ENCODE measurements at places on chromosomes 4 and X.
A peak's percentile ranks its signal among the peaks of the same experiment; 100 is the strongest.

DNA sequence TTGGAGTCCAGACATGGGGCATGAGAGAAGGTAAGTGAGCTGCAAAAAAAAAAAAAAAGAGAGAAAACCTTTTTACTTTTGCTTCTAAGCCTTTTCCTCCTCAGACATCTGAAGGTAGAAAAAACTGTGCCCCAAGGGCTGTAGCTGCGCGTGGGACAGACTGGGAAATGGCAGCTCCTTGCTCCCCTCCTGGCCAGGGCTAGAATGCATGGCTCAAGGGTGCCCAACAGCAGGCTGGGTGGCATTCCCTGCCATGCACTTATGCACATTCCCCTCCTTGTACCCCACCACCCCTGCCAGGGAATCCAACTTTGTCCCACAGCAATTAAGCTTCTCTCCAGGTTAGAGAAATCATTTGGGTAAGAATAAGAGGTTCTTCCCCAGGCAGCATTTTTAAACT, 421.2 kb downstream of the TRAM1L1 start:
- DNase-seq, result no peak

DNA sequence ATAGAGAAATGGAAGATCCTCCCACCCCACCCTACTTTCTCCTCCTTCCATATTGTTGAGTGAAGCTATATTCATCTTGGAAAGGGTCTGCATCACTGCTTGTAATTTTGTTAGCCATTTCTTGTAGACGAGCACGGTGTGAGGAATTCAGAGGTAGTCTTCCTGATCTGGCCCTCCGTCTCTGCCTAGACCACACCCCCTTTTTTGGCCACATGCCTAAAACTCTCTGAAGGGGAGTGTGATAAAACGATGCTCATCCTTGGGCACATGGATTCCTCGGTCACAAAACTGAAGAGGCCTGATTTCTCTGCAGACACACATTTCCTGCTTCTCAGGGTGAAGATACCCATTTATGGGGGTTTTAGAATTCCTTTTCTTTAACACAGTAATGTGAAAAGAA, 182.8 kb downstream of the LARP7 start:
- DNase-seq, result no peak

DNA sequence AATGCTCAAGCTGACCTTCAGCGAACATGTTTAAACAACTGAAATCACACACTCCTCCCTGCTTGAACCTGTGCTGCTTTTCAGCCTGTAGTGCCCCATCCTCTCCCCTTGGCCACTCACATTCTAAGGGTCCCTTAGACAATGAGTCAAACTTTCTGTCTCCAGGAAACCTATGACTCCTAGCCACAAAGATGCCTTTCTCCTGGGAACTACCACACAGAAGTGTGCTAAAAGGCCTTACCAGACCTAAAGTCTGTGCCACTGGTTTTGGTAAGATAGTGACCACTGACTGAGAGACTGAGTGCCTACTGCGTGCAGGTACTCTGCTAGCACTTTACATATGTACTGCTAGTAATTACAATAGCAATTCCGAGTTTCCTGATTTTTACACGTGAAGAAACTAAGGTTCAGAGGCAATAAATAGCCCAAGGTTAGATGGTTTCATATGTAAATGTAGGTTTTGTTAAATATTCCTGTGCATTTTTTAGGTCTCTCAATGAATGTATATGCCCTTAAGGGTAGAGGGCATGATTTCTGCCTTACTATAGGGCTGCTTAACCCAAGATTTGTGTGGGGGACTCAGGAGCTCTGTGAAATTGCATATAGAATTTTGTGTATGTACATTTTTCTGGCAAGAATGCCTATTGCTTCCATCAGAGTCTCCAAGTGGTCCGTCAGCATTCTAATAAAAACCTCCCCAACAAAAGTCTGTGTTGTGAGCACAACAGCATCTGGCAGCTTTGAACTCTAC, 71.1 kb downstream of the NSG1 start:
- no peak for DNase-seq

- peak; percentile 3 for DNase-seq
Measured at GRCh38 chrX:55450259-55450658, 1.7 kb upstream of the MAGEH1 start.

DNA sequence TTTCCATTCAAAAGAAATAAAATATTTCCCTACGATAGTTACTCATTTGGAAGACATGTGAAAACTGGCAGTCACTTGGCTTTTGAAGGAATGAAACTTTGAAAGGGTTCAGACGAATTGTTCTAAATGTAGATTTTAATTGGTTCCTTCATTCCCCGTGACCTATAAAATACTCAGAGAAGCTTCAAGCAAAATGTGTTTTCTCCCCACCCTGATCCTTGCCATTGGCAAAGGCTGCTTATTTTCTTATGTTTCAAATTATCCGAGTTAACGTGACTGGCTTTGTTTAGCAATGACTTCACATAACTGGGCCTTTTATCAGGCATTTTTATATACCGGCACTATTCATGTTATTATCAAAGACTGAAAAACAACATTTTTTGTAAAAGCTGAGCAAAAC, 204.1 kb upstream of the NEIL3 start:
- DNase-seq, result no peak

GRCh38 chr4:174244441-174244840, 39.0 kb downstream of the FBXO8 start:
- DNase-seq, result no peak

DNA sequence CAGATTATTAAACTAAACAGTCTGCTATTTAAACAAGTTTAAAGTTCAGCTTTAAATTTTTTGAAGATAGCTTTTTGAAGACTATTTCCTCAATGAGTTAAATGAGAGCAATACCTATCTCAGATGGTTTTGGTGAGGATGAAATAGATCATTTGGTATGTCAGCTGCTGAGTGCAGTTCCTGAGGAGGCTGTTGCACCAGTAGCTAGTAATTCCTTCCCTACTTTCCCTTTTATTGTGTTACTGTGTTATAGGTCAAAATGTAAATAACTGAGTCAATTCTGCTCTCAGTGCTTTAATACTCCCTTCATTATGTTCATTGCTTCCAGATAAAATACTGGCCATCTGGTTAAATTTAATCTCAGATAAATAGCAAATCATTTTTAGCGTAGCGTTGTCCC, 48.6 kb downstream of the BMPR1B start:
- DNase-seq, result no peak

- DNase-seq, result no peak
Measured at GRCh38 chr4:130028552-130028951, 932.6 kb downstream of the C4orf33 start.

DNA sequence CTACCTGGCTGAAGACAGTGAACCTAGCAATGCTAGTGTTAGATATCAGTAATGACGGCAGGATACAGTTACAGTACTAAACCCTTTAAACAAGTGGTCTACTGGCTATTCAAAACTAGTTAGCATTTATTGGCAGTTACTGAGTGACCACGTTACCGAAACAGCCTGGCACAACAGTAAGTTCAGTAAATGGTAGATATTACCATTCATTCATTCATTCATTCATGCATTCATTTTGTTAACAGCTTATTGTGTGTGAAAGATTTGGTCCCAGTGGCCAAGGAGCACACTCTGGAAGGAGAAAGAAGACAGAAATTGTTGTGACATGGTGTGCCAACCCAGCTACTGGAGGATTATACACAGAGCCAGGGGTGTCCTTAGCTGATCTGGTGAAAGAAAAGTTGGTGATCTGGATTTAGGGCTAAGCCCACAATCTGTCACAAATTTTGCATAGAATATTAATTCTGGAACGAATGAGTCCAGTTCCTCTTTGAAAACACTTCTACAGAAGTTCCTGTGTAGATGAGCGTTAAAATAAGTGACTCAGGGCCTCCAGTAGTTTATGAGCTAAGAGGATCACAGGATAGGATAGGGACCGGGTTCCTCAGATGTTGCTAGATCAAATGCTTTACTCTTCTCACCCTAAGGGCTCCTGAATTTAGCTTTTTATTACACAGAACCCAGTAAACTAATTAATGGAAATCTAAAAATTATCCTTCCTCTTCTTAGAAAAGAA, 179.1 kb downstream of the CBR4 start:
- DNase-seq, result peak; percentile 11

DNA sequence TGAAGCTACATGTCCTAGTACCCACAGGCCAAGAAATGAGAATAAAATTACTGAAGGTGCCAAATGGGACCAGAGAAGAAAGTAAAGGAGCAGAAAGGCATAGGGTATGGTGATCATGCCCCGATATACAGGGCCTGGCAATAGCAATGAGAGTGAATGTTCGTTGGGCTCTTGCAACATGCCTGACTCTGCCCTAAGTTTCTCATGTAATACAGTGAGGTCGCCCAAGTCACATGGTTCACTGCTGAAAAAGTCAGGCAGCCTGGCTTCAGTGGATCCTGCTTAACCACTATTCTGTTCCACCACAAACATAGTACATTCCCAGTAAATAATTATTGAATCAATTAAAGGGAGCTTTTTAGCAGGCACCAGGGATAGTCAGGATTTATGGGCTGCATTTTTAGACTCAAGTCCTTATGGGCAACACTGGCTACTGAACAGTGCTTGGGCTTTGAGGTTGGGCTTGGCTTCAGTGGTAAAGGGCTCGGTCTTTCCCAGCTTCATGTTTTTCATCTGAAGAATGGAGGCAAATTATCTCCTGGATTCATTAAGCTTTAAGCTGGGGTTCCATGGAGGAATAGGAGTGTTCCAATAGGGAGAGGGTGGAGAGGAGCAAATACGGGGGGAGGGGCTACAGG, 67.1 kb upstream of the ZNF518B start:
- no peak for DNase-seq

GRCh38 chrX:7889680-7890079, 37.5 kb downstream of the PNPLA4 start:
- DNase-seq, result peak; percentile 1

GRCh38 chr4:182197611-182198010, 45.6 kb upstream of the TENM3 start:
- DNase-seq, result no peak

DNA sequence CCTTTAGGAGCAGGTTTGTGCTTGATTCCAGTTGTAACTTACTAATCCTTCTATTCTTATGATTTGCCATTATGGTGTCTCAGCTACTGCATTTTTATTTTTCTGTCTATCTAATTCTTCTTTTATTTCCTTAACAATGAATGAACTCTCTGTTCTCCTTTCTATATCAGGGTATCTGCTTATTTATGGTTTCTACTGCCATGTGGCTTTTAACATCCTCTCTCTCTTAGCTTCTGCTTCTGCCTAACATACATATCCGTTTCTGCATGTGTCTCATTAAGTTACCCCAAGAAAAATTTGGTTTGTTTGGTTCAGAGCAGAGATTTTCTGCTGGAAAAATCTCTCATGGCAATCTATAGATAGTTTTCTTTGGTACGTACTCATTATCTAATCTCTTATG, 614.4 kb downstream of the RPA4 start:
- no peak for DNase-seq

DNA sequence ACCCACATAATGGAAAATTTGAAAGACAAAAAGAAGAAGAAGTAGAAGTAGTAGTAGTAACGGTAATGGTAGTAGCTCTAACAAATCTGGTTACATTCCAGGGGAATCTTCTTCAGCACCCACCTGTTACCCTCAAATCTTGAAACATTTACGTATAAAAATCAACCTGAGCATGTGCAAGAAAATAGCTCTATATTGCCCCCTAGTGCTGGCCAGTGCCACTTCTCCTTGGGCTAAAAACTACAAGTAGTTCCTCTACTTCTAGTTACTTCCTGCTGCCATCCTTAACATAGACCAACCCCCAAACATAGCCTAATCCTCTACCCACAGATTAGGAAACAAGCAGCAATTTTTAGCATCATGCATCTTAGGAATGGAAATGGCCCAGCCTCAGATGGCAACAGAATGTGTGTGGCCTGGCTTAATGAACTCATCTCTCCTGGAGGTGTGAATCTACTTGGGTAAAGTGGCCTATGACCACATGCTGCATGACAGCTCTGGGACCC, 3.1 kb downstream of the PDGFC start:
- DNase-seq, result peak; percentile 38

GRCh38 chr4:108651014-108651791, 804 bp downstream of the OSTC start:
- peak; percentile 21 for DNase-seq

DNA sequence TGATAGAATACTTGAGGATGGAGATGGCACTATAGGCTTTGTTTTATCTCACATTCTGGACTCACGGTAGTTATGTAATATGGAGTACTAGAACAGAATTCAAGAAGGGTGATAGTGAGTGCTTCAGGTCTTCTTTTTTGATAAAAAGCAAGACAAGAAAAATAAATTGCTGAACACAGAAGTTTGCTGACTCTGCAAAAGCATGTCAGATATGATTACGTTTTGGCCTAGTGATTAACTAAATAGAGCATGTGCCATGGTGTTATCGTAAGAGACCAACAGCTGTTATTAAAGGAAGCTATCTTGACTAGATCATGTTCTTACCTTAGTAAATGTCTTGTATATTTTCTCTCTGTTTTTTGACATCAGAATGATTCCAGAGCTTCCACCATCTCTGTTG, 436.9 kb upstream of the LCORL start:
- no peak for DNase-seq

DNA sequence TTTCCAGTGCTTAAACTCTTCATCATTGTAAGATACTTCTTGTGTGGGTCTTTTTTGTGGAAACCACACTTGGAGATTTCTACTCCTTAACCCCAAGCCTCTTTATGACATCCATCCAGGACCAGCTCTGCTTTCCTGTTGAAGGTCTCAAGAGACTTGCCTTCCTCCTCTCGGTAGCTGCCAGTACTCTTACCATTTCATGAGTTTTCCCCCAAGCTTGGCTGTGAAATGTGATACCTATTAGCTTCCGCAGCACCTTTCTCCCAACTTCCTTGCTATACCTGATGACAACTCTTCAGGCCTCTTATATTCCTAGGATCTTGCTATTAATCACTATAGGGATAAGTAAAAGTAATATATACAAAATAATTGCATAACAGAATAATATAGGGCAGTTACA, 1.9 kb upstream of the DCK start:
- no peak for DNase-seq

GRCh38 chrX:1555370-1555769, 18.4 kb upstream of the P2RY8 start:
- DNase-seq, result no peak

DNA sequence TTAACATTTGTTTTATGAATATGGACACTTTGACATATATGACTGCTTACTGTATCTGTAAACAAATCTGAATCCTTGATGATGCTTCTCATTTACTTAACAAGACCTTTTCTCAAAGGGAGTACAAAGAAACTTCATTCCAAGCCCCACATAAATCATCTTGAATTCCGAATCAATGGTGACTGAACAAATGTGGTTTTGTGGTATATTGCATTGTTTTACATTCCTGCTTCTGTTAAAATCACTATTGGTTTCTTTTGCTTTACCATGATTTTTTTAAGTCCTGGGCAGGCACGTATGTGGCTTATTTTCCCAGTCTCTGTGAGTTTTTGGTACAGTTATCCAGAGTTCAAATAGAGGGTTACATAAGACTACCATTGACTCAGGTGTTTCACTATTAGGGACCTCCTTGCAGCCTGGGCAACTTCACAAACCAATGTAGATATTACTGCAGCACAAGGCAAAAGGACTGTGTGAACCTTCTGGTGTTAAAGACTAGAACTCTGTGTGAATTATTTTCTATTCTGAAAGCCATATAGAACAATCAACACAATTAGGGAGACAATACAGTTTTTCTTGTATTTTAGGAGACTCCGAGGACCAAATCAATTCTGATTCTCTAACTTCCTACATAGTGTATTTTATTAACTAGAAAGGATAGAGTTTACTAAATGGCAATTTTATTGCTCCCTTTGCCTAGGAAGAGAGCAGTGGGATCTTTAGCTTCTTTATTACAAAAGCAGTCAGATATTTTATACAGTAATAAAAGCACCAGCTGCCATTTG, 196.4 kb downstream of the GALNTL6 start:
- DNase-seq, result no peak
